Astrocyte of the hippocampus (primary cell): ENCODE measurements at places on chromosomes 1 and 21.
A peak's percentile ranks its signal among the peaks of the same experiment; 100 is the strongest.

DNA sequence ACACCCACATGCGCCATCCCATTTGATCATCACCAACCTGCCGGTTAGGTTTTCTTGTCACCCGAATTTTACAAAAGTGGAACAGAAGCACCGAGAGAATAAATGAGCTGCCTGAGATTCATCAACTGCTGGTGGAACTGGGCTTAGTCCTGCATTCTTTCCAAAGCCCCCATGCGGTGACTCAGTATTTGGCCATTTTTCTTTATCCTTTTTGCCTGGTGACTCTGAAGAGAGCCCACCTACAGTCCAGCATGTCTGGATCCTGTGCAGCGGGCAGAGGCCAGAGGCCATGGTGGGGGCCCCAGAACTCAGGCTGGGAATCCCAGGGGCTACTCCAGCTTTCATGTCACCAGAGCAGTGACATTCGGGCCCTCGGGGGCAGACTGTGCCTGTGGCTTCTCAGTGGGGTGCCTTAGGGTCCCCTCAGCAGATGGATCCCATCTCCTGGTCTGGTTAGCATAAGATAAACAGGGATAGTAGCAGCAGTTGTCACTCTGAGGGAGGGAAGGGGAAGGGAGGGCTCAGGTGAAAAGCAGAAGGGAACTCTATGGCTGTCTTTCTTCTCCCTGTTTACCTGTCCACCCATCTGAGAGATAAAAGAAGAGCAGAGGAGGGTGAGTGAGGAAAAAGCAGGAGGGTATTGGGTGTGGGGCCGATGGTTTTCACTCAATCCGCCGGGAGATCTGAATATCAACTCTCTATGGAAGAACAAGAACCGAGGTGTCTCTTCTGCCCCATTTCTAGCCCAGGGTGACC, 63.2 kb downstream of the KIF26B start:
- peak; percentile 24 for DNase-seq

DNA sequence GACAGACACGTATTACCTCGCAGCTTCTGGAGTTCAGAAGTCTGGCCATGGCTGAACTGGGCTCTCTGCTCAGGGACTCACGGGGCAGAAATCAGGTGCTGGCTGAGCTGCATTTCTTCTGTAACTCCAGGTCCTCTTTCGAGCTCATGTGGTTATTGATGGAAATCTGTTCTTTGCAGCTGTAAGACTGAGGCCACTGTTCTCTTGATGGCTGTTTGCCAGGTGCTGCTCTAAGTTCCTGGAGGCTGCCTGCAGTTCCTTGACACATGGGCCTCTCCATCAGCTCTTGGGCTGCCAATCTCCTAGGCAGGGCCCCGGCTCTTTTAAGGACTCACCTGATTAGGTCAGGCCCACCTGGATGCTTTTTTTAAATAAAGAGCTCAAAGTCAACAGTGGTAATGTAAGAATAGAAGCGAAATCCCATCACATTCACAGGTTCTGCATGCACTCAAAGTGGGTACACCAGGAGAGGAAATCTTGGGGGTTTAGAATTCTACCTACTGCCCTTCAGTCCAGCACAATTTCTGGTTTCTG, 139.1 kb downstream of the KAZN start:
- DNase-seq = no peak

DNA sequence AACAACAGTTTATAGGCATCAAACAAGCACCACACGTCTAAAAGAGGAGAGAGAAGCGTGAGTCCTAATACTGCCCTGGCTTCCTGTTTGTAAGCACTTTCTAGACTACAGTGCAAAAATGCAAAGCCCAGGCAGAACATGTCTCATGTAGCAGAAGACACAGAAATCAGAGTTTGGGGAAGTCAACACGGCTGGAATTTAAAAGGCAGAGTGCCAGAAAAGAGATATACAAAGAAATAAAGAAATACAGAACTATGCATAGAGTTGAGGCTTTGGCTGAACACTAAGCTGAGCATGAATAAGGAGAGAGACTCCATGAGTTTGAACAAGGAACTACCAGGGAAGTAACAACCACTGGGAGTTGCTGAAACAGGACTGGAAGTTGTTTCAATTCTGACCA, 566.6 kb upstream of the NR5A2 start:
- no peak for DNase-seq

DNA sequence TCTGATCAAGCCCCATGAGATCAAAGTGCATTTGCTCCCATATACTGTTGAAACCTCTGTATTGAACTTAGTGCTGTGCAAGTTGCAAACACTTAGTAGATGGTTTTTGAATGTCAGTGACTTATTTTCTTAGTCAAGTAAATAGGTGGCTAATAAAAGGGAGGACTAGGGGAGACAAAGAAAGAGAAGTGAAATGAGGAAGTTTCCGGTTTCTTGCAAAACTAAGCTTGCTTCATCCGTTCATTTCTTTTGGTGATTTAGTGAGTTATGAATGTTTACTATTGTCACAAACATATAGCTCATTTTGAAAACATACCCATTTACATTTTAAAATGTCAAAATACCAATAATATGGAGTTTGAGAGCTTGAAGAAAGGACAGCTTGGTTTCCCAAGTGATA, 23.0 kb downstream of the ADAMTS5 start:
- no peak for DNase-seq

GRCh38 chr1:13996334-13996733, 296.3 kb downstream of the PRDM2 start:
- no peak for DNase-seq

- DNase-seq = peak; percentile 72
These were observed 294.5 kb downstream of the RRAGC start for GRCh38 chr1:38565020-38565491.

DNA sequence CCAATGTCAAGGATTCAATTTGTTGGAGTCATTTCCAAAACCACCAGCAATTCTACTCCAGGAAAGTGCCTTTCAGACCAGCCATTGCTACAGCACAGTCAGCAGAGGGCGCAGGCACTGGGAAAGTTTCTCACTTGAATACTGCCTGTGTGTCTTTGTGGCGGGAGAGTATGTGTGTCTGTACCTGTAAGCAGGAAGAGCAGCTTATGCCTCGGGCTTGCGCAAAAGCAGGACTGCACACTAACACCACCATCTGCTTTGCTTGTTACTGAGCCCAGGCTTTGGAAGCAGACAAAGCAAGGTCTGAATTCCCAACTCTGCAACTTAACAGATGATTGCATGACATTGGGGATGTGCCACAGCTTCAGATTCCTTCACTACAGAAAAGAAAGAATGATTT, 7.0 kb upstream of the CTSE start:
- DNase-seq = peak; percentile 81

GRCh38 chr1:11498956-11499594, 20.1 kb downstream of the DISP3 start:
- no peak for DNase-seq

- no peak for DNase-seq
These were observed 89.6 kb downstream of the NFIA start for GRCh38 chr1:61171974-61172373.

DNA sequence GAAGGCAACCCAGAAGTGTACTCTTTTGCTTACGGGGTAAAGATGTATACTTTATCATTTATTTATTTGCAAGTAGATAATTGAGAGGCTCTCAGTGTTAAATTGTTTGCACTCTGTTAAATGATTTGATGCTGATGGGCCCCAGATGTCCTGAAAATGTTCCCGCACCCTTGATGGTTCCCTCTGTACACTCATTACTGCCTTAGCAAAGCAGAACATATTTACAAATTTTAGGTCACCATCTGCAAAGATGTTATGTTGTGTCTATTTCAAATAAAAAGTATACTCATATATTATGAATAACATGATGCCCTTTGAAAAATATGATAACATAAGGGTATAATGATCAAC, 240.5 kb upstream of the SNX7 start:
- DNase-seq = no peak

GRCh38 chr1:177732178-177732577, 237.7 kb downstream of the SEC16B start:
- DNase-seq = no peak

GRCh38 chr1:113769601-113769970, 10.3 kb upstream of the PHTF1 start:
- no peak for DNase-seq

DNA sequence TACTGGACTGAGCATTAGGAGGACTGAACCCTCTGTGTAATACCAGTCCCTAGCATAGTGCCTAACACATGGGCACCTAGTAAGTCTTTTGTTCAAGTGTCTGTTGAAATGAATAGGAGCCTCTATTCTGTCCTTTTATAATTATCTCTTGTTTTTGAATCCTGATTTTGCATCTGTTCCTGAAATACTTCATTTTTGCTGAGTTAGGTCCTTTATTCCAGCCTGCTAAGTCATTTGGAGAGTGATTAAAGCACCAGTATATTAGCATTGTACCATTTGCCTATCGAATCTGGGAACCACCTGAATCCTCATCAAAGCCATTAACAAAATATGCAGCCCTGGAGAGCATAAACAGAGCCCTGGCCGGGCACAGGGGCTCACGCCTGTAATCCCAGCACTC, 32.3 kb downstream of the YARS1 start:
- no peak for DNase-seq

DNA sequence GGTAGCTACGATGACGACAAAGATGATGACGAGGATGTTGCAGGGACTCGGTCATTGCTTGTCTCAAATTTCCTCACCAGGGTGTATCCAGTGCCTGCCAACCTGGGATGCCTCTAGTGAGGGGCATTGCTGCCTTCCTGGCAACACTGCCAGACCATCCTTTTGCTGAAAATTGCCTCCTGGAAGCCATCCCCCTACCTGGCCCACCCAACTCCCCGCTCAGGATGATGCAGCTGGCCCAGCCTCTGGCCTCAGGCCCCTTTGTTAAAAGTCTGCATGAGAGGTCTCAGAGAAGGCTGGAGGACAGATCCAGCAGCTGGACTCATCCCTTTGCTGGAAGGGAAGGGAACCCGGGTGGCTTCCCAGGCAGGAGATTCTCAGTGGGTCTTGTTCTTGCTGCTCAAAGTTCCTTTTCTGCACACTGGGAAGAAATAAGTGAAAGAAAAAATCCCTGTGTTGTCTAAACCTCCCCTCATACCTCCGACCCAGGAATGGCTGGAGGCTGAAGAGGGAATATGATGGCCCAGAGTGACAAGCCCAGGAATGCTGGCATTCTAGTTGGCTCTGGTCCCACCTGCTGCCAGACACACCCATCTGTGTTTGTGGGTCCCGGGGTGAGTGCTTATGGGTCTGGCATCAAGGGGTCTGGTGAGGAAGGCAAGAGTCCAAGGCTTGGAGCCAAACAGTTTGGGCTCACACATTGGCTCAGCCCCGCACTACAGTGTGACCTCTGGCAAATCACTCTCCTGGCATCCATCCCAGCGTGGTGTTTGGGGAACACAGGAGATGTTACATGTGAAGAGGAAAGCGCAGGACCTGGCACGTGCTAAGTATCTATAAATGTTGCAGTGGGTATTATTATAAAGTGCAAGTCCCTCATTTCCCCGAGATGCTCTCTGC, 6.7 kb upstream of the FNDC5 start:
- no peak for DNase-seq

- no peak for DNase-seq
These were observed 203.9 kb downstream of the TOMM20 start for GRCh38 chr1:234924450-234925355.
